ENCODE measurements at places on chromosomes 3 and 15.

DNA sequence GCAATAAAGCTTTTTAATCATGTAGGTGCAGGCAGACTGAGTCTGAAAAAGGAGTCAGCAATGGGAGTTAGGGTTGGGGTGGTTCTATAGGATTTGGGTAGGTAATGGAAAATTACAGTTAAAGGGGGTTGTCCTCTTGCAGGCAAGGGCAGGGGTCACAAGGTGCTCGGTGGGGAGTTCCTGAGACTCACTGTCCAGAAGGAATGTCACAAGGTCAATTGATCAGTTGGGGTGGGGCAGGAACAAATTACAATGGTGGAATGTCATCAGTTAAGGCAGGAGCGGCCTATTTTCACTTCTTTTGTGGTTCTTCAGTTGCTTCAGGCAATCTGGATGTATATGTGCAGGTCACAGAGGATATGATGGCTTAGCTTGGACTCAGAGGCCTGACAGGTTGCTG is 13.9 kb downstream of the CCR5AS start:
- DNase-seq = no peak

DNA sequence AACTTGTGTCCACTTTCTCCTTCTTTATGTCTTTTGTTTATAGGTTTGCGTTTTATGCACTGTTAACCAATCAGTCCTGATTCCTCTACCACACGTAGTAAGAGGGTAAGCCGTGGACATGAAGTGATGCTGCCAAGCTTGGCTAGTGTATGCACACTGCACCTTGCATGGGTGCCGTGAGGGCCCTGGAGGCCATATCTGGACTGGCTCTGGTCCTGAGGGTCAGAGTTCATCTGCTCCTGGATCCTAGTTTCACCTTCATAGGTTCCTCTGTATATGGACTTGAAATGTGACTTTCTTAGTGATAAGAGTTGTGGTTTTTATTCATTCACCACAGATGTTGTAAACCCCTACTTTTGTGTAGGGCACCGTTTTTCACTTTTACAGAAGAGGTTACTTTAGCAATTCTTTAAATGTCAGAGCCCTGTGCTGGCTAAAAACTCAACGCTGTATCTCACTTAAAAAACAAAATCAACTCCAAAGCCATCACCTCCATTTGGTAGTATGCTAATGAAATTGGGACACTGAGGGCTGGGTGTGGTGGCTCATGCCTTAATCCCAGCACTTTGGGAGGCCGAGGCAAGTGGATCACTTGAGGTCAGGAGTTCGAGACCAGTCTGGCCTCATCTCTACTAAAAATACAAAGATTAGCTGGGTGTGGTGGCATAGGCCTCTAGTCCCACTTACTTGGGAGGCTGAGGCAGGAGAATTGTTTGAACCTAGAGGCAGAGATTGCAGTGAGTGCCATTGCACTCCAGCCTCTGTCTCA is 22.9 kb downstream of the SIAH2 start:
- no peak for DNase-seq

DNA sequence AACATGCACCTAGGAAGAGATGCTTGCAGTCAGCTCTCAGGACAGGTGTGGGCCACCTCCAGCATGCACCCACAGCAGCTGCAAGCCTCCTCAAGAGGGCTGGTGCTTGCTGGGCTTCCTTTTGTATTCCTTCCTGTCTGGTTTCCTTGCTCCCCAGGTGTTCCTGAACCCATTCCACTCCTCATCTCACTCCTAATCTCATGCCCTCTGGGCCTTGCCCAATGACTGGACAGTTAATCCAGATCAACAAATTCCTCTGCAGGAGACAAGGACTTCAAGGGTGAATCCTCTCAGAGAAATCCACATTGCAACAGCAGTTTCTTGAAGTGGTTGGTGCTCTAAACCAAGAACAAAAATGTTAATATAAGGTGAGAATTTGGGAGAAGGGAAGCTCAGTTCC is 30.7 kb downstream of the RASGRP1 start:
- DNase-seq = no peak

DNA sequence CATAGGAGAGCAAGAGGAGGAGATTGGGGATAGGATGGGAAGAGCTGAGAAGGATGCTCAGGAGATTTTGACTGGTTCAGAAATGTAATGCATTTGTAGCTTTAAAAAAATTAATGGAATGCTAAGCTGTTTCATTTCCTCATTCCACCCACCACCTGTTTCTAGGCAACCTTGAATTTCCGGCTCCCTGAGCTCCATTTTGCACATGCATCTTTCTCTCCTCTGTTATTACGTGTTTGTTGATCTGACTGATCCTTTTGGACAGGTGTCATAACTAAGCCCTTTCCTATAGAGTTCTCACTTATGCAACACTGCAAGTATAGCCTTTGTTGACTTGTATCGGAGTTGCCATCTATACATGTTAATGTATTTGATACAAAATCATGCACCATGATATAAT is 4.3 kb downstream of the TMPRSS7 start:
- DNase-seq = no peak

DNA sequence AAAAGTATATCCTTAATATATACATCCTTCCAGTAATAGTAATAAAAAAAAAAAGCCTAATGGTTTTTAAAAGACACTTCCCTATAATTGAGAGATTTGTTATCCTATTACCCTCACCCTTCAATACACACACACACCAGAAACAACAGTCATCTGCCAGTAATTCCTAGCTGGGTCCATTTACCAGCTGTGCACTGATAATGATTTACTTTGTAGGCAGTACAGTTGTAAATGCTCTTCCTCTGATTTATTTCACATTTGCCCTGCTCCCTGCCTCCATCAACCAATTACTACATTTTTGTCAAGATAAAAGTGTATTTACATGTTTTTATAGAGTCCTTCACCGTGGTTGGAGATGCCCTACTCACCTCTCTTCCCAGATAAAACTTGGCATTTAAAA is 12.4 kb downstream of the TPM1 start:
- no peak for DNase-seq

GRCh38 chr15:68423359-68424296 is 8.3 kb downstream of the ITGA11 start:
- no peak for DNase-seq

DNA sequence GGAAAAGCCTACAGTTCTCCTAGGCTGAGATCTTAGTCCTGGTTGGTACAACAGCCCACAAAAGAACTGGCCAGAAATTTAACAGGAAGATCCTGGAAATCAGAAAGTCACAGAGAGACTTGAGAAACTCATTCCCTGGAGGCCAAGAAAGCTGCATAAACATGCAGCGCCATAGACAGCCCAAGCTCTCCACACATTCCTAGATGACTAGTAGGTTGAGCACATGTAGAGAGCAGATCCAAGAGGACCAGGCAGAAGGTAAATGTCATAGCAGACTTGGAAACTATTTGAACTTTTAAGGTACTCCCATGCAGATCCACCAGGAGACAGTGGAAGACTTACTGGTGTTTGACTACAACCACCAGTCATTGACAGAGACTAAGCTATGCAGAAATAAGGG is 18.4 kb downstream of the KBTBD12 start:
- DNase-seq = no peak

DNA sequence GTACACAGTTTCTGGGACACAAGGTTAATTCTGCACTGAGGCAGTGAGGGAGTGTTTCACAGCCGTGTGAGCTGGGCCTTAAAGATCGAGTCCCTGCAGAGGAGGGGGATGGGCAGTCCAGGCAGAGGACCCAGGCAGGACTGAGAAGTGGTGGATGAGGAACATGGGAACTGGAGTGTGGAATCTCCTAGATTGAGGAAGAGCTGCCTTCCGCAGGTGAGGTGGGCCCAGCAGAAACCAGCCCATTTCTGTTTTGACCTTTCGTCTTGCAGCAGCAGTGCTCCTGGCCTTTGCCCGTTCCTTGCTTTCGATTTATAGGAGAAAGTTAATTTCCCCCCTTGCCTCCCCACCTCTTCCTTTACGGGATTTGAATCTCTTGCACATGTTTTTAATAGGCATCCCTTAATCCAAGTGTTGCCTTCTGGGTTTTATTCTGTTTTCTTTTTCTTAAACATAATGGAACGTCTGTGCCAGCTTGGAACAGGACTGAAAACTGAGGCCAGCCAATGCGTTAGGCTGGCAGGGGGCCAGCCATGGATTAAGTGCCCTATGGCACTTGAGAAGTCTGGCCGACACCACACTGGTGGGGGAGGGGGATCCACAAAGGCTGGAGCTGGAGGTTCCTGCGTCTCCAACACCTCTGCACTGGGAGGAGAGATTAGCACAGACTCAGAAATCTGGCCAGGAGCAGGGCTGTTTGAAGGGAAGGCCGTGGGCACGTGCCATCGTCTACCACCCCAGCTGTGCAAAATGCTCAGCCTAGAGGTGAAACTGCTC is 78.1 kb downstream of the AAGAB start:
- peak; percentile 54 for DNase-seq

GRCh38 chr15:99406716-99407487 is 155.6 kb downstream of the LRRC28 start:
- no peak for DNase-seq

- no peak for DNase-seq
Observed at GRCh38 chr3:79378064-79378463, 389.7 kb downstream of the ROBO1 start.

DNA sequence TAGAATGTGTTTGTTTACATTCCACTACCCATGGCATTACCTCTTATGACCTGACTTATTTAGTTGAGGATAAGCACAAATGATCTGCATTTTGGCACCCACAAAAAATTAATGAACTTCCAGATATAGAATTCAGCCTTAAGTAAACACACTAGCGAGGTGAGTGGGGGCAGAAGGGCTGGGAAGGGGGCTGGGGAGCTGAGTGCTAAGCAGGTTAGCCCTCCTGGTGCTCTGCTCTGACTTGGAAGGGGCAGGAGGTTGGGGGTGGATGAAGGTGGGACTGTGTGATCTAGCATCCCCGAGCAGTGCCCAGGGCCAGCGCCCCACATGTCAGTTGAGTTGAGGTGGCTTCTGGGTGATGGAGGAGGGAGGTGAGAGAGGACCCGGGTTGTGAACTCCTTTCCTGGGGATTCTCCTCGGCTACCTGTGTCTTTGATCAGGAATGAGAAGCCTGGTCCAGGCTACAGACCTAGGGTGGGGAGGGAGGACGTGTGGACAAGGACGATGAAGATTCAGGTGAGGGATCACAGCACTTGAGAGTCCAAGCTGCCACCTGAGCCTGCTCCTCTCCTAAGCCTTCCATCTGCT is 178.6 kb upstream of the SMAD3 start:
- DNase-seq = no peak

- no peak for DNase-seq
Observed at GRCh38 chr3:98964784-98965183, 63.3 kb upstream of the DCBLD2 start.

GRCh38 chr15:85386261-85386660 is 5.9 kb downstream of the AKAP13 start:
- DNase-seq = no peak

DNA sequence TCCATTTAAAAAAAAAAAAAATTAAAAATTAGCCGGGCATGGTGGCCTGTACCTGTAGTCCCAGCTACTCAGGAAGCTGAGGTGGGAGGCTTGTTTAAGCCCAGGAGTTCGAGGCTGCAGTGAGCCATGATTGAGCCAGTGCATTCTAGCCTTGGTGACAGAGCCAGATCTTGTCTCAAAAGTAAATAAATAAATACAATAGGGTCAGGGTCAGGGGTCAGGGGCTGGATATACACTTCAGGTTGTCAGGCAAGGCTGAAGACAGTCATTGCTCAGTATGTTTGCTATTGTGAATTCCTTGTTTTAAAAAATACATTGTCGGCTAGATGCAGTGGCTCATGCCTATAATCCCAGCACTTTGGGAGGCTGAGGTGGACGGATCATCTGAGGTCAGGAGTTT is 8.1 kb upstream of the TKT start:
- DNase-seq = no peak

DNA sequence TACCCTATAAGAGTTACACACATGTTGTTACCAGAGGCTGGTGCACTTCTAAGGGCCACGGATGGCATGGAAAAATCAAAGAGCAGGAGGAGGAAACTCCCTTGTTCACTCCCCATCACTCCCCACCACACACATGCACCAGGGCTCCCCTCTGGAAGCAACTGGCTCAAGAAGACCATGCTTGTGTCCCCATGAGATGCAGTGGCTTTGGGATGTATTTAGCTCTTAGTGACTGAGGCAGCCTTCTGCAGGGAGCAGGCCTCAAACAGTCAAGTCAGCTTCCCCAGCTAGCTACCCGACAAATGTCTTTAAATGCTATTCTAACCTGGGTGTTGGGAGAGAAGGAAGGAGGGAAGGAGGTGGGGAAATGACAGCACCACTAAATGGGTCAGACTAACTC is 32.9 kb upstream of the RAD18 start:
- no peak for DNase-seq

Data from Daoy (cell line).